ENCODE measurements at places on chromosomes 5 and 9.

- no peak for DNase-seq
Measured at GRCh38 chr5:39186722-39187539, 32.4 kb downstream of the FYB1 start.

GRCh38 chr5:98813755-98814154, 40.3 kb downstream of the RGMB start:
- DNase-seq, result no peak

DNA sequence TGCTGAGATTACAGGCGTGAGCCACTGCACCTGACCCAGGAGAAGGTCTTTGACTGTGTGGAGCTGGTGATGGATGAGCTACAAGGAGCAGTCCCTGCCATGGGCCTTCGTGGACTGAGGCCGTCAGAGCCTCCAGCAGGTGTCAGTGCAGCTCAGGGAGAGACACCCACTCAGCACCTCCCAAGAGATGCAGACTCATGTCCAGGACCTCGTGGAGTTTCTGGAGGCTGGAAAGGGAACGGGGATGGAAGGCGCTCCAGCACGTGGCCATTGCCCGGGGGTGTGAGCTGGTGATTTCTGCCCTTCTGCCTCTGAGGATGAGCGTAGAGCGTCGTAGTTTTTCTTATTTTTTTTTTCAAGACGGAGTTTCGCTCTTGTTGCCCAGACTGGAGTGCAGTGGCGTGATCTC, 9.5 kb downstream of the TOR4A start:
- DNase-seq, result no peak

- no peak for DNase-seq
Measured at GRCh38 chr9:134359493-134360179, 33.4 kb downstream of the RXRA start.

DNA sequence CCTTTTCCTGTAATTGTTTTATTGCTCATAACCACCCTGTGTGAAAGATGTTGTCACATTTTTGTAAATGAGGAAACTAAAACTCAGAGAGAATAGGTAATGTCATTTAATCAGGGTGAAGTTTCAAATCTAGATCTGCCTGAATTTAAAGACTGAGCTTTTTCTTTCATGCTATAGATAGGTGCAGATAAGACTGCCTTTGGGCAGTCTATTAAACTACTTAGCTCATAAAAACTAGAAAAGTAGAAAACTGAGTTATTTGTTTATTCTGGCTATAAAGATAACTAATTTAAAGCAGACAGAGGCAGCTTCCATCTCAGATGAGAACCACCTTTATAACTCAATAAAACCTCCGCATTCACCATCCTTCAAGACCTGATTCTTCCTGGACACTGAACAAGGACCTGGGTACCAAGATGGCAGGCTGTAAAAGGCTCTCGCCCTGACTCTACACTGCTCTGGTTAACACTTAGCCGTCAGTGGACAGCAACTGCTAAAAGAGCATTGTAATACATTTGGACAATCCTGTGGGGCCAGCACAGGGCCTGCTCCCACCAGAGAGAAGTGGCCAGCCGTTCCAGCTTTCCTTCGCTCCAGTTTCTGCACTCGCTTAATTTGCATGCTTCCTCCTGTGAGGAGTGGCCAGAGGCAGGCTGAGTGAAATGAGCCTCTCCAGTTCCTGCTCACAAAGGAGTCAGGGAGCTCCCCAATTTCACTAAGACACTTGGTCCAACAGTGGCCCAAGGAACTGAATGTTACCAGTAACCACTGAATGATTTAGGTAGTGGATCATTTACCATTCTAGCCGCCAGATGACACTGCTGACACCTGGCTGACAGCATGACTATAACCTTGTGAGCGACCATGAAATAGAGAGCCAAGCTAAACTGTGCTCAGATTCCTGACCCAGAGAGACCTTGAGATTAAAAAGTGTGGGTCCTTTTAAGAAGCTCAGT, 566.4 kb downstream of the EFNA5 start:
- no peak for DNase-seq

DNA sequence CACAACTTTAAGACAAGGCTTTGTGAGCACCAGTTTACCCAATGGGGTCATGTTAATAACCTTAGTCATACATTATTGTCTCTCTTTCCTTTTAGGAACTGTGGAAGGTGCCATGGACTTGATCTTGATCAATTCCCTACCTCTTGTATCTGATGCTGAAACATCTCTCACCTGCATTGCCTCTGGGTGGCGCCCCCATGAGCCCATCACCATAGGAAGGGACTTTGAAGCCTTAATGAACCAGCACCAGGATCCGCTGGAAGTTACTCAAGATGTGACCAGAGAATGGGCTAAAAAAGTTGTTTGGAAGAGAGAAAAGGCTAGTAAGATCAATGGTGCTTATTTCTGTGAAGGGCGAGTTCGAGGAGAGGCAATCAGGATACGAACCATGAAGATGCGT, 48.7 kb downstream of the TEK start:
- no peak for DNase-seq

- no peak for DNase-seq
Measured at GRCh38 chr9:8366161-8366926, 566.8 kb upstream of the DMAC1 start.

DNA sequence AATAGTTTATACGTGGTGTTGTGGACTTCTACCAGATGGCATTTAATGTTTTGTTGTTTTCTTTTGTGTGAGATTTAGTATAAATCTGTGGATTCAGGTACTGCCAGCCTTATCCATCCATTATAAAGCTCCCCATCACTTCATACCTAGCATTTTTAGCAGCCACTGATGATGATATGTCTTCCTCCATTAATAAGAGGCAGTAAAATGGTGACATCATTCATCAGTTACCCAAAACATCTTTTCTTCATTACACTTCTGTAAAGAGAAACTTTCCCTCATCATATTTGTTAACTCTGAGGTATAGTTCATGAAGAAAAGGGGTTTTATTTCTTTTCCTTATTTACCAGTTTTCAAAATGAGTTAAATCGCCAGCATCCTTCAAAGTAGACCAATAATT, 19.4 kb downstream of the CHD1 start:
- no peak for DNase-seq

DNA sequence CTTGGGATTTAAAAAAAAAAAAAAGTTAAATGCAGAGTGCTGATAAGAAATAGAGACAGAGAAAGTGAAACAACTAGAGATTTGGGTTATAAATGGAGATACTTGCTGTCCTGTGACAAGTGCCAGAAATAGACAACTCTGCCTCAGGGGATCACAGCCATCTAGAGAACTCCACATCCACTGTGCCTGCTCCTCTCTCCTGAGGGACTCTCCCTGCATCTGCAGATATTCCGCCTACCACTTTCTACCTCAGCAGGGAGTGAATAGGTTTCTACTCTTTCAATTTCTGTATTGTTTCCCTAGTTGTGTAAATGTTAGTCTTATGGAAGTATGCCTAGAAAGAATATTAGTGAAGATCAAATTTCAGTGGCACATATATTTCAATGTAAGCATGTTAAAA, 307.2 kb downstream of the HTR1A start:
- no peak for DNase-seq
